ENCODE measurements at places on chromosomes 5 and 9.

DNA sequence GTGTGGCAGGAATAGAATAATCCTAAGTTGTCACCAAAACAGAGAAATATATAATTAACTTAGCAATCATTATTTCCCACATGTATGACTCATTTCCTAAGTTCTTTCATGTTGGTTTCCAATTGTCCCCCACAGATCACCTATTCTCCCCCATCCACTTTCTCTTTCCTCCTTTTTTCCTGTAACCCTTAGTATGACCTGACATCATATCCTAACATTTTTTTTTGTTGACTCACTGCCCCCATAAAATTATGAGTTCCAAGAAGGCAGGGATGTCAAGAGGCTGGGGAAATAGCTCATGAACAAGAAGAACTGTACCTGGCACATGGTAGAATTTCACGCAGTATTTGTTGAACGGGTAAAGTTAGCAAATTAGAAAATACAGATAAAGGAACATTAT is 186.7 kb downstream of the DCP2 start:
- DNase-seq: no peak

DNA sequence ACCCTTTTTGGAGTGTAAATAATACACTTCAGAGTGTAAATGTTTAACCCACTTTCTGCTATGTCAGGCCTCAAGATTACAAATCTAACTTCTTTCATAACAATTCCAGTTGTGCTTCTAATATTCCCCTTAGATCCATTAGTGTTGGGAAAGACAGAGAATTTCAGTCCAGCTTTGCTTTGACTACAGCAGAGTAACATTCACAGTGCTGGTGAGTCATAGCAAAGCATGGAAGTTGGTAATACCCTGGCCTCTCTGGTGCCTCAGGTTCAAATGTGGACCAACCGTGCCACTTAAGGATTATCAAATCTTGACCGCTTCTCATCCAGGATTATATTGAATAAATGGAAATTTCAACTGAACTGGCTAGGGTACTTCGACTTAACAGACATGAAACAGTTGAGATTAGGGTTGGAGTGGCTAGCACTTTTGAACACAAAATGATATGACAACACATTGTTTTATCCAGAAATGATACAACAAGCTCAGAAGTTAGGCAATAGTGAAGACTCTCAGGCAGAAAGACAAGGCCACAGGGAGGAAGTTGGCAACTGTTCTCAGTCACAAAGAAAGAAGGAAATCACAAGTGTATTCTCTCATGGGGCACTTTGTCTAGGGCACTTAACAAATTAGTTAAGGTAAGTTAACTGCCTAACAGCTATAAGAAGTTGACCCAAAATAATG is 24.4 kb upstream of the RASA1 start:
- DNase-seq: no peak

GRCh38 chr5:78727786-78728761 is 79.5 kb upstream of the LHFPL2 start:
- DNase-seq: no peak

GRCh38 chr5:180046656-180047055 is 24.9 kb downstream of the RNF130 start:
- no peak for DNase-seq

GRCh38 chr9:79129865-79130480 is 441.8 kb upstream of the TLE4 start:
- DNase-seq: peak; percentile 12

DNA sequence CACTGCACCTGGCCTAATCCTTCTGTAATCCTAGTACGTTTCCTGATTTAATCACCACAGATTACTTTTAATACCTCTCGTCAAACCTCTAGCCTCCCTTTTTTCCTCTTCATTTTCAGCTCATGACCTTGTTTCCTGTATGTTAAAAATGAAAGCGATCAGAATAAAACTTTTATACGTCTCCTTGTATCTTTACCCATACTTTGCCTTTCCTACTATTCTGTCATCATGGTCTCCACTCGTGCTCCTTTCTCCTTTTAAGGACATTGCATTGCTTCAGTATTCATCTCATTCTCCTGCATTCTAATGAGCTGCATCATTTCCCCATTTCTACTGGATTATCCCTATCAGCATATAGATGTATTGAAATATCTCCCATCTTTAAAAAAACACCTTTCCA is 8.5 kb downstream of the CDC42SE2 start:
- DNase-seq: no peak

GRCh38 chr5:154191467-154192261 is 1.1 kb downstream of the GALNT10 start:
- no peak for DNase-seq

DNA sequence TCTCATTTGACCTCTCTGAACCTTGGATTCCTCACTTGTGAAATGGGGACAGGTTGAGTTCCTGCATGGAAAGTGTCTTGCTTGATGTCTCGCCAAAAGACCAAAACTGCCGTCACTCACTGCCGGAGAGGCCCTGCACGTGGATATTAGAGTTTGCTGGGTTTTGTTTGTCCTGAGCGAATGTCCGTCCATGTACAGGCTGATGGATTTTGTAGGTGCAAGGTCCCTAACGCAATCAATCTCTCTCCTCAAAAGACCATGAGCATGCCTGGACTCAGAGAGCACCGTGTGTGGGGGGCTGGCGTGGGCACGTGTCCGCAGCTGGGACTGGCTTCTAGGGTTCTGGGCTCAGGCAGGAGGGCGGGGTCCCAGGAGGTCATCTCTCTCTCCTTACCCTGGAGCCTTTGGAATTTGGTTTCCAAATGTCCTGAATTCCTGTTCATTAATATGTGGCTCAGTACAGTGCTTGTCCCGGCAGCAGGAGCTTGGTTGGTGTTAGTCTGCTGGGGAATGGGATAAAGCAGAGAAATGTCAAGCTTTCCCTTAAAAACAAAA is 146.0 kb upstream of the IER5L start:
- no peak for DNase-seq

- no peak for DNase-seq
Observed at GRCh38 chr9:110440172-110440571, 102.5 kb upstream of the TXNDC8 start.

- DNase-seq: no peak
Observed at GRCh38 chr5:35776757-35777156, 79.9 kb upstream of the IL7R start.

GRCh38 chr5:127292030-127292735 is 1.6 kb downstream of the MEGF10 start:
- DNase-seq: no peak
